Mesothelial cell of epicardium (in vitro differentiated cells): ENCODE measurements at places on chromosomes 4 and X. TPM values are rescaled to one million over a fixed set of nuclear protein-coding genes. Genes with fewer than 3 reads are reported as not detected.

The AMER1 gene
- total RNA-seq: 15.0 to 15.8 TPM (median 15.8 TPM) in 3 replicates

The CXCL8 gene
- total RNA-seq: 8.8 to 9.5 TPM (median 8.9 TPM) in 3 replicates

The DUSP9 gene
- total RNA-seq: 3.5 to 4.2 TPM (median 3.7 TPM) in 3 replicates

The ZAR1 gene
- total RNA-seq: 2.3 to 3.1 TPM (median 3.1 TPM) in 3 replicates

The VCX2 gene
- not detected in 3 replicates for total RNA-seq
